Metanephros (tissue), 2 donors: ENCODE measurements at places on chromosomes 7 and 10. TPM values are rescaled to one million over a fixed set of nuclear protein-coding genes. Genes with fewer than 3 reads are reported as not detected.

The CPA1 gene
- 1.9 TPM for total RNA-seq

The PKD2L1 gene
- total RNA-seq, result not detected

The UFSP1 gene
- 4.5 TPM for total RNA-seq

The PPP1R9A gene
- total RNA-seq, result 39.9 TPM

The FAM237B gene
- not detected for total RNA-seq

The C10orf62 gene
- total RNA-seq, result 2.3 TPM

The PLAC9 gene
- 20.4 TPM for total RNA-seq

The CYP26C1 gene
- not detected for total RNA-seq

The FBXL13 gene
- 3.2 TPM for total RNA-seq

The SPDYE11 gene
- total RNA-seq, result not detected

The SCIN gene
- 110 TPM for total RNA-seq

The IGFBP3 gene
- total RNA-seq, result 196 TPM

The BAMBI gene
- 32.5 TPM for total RNA-seq

The GPR85 gene
- 1.5 TPM for total RNA-seq

The SORCS1 gene
- total RNA-seq, result 14.5 TPM

The AKR1E2 gene
- total RNA-seq, result 24.2 TPM

The FGFBP3 gene
- total RNA-seq, result 1.3 TPM

The CRYGN gene
- 1.2 TPM for total RNA-seq

The SDK1 gene
- total RNA-seq, result 17.6 TPM

The TRIM50 gene
- 0.18 TPM for total RNA-seq

The PANK1 gene
- 44.7 TPM for total RNA-seq

The EPHA1 gene
- 11.1 TPM for total RNA-seq

The SLC13A1 gene
- total RNA-seq, result 10.6 TPM

The HILPDA gene
- 61.0 TPM for total RNA-seq

The BMI1 gene
- total RNA-seq, result 62.5 TPM

The CALD1 gene
- total RNA-seq, result 167 TPM
